ENCODE measurements at places on chromosomes 16 and 17. TPM values are rescaled to one million over a fixed set of nuclear protein-coding genes. Genes with fewer than 3 reads are reported as not detected.

RAMP2 gene
- total RNA-seq, result 4.5 TPM

EFCAB13 gene
- total RNA-seq, result 2.0 TPM

DNA sequence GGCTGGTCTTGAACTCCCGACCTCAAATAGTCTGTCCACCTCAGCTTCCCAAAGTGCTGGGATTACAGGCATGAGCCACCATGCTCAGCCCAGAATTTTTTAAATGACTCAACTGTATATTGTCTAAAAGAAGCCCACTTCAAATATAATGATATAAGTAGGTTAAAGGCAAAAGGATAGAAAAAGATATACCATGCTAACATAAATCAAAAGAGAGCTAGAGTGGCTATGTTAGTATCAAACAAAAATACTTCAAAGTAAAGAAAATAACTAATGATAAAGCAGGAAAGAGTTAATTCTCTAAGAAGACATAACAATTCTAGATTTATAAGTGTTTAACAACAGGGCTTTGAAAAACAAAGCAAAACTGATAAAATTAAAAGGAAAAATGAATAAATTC lies 13.3 kb upstream of the MPO start:
- ATAC-seq, result no peak

GRCh38 chr17:6124856-6125255 lies 54.7 kb downstream of the WSCD1 start:
- no peak for ATAC-seq

- ATAC-seq, result no peak
Observed at GRCh38 chr17:28839221-28839620, 3.4 kb downstream of the FAM222B start.
